ENCODE measurements at places on chromosomes 7 and 10.

GRCh38 chr10:70293169-70293843, 9.5 kb upstream of the NPFFR1 start:
- no peak for DNase-seq

- DNase-seq: no peak
These were observed 483.0 kb downstream of the PLXDC2 start for GRCh38 chr10:20299034-20299736.

GRCh38 chr10:117551330-117552155, 9.0 kb downstream of the EMX2 start:
- DNase-seq: no peak

DNA sequence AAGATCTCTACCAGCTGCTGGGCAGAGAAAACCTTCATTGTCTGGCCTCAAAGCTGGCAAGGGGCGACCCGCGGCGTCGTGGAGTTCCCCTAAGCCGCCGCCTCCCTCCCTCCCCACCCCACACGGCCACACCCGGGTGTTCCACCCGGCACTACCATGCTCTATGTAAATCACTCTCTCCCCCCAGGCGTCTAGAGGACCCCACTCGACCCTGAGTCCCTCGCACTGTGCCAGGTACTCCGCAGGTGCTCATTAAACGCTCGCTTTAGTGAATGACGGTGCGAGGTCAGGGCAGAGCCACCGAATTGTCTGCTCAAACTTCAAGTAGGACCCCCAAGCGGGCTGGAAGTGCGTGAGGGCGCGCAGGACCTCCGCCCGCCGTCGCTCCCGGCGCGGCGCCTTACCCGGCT, 628 bp downstream of the PARP12 start:
- peak; percentile 57 for DNase-seq

- peak; percentile 38 for DNase-seq
These were observed 97.1 kb downstream of the VOPP1 start for GRCh38 chr7:55474944-55475854.

- DNase-seq: no peak
These were observed 179.3 kb downstream of the HECW1 start for GRCh38 chr7:43291789-43292188.

- DNase-seq: no peak
These were observed 300.6 kb downstream of the PLXNA4 start for GRCh38 chr7:132275416-132276233.

DNA sequence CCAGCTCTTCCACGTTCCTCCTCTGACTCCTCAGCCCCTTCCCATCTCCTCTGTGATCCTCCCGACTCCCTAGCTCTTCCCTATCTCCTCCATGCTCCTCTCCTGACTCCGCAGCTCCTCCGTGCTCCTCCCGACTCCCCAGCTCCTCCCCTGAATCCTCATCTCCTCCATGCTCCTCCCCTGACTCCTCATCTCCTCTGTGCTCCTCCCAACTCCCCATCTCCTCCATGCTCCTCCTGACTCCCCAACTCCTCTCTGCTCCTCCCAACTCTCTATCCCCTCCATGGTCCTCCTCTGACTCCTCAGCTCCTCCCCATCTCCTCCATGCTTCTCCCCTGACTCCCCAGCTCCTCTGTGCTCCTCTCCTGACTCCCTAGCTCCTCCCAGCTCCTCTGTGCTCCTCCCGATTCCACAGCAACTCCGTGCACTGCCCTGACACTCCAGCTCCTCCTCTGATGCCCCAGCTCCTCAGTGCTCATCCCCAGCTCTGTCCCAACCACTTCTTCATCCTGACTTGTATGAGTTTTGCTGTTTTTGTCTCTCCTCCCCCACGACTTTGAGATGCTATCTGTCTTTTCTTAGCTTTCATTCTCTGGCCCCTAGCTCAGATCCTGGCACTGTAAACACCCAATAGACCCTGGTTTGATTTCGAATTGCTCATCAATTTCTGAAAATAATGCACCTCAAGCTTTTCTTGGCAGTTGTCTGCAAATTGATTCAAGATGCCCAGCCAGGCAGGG, 38.3 kb downstream of the OAT start:
- no peak for DNase-seq

DNA sequence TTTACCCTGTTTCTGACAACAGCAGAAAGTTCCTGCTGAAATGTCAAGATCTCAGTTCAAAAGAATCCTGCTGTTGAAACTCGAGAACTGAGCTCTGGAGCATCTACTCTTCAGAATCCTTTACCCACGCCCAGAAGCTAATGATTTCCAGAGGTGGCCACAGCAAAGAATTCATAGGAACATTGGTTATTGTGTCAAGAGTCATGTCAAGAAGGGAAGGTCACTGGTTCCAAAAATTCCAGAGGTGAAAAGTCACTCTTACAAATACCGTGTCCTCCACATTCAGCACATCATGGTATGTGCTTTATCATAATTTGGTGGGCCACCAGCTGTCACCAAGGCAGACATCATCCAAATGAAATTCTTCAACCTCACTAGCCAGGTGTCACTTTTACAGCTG, 394.4 kb upstream of the NPVF start:
- no peak for DNase-seq

DNA sequence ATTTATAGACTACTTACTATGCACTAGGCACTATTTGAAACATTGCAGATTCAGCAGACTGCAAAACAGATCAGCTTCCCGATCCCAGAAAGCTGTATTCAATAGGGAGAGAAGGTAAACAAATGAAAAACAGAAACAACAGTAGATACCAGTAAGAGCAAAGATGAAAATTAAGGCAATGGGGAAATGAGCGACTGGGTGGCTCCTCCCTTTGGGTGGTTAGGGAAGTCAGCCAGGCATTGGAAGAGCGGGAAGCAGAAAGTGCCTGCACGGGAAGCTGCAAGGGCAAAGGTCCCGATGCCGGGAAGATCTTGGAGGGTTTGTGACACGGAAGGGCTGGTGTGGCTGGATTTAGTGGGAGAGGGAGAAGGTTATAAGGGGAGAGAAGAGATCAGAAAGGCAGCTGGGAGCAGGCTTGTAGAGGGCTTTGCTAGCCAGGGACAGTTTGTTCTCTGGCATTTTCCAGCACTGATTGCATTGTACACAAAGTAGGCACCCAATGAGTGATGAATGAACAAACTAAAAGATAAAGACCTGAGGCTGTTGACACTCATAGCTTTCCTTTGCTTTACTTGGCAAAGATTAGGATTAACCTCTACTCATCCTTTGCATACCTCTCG, 67.8 kb downstream of the NAMPT start:
- no peak for DNase-seq

- no peak for DNase-seq
These were observed 4.0 kb downstream of the BICC1 start for GRCh38 chr10:58516671-58517070.

DNA sequence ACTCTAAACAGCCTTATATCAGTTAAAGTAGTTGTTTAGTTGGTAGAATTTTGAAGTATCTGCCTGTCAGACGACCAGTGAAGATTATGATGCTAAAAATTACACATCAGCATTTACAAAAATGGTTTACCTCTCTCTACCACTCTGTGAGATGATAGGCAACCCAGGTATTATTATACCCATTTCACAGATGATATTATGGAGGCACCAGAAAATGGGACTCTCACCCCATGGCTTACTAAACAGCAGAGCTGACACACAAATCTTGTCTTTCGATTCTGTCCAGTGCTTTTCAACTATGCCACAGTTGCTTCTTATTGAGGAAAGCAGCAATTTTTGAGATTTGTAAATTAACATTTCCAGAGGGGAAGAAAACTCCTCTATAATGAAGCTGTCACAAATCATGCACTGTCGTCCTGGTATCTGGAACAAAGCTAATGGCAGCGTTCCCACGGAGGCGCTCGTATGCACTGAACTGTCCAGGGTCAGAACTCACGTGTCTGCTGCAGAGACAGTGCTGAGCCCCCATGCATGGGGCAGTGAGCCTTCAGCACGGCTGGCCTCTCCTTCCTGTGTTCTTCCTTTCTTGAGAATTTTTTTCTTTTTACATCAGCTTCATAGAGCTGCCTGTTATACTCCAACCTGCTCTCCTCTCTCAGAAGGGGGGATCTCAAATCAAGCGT, 381.1 kb downstream of the SDK1 start:
- DNase-seq: no peak

DNA sequence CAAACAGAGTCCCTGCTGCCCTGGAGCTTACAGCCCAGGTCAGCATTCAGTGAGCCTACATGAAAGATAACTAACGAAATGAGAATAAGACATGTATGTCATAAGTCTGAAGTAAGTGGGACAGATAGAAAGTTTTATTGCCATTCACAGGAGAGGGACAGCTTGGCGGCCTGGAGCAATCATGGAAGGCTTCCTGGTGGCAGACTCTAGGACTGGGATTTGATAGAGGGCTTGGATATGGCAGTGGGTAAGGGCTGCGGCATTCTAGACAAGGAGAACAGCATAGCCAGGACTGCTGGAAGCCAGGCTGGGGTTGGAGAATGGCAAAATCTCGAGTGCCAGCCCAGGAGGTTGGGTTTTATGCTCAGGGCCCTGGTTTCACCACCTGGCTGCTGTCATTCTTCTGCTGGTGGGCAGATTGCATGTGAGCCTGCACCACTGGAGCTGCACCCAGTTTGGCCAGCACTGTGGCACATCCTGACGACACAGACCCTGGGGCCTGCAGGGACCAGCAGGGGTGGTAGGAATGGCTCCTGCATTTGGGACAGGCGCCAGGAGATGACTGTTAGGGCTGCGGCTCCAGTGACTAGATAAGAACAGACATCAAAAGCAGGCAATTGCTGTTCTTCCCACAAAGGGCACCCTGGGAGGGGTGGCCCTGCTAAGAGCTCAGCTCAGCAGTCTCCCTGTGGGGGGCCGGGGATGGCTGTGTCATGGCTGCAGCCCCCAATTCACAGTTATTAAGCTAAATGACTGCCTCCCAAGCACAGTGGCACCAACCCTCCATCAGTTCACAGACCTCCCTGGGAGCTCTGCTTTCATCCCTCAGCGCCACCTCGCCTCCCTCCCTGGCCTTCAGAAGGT, 161.1 kb downstream of the RPS24 start:
- DNase-seq: no peak

DNA sequence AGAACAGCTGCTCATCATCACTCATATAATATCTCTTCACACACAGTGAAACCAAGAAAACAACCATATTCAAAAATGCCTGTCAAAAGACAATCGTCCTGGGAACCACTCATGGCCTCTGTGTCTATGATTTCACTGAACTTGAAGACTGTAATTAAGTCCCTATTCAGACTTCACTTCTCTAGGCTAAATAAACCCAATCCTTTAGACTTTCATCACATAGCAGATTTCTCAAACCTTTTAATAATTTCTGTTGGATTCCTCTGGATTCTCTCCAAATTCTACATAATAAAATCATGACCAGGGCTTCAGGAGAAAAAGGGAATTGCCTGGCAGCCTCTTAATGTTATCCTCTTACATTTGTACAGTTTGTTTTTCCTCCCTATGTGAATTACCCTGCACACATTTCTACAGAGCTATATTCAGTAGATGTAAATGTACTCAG, 201.1 kb downstream of the LRRN3 start:
- no peak for DNase-seq

- DNase-seq: no peak
These were observed 15.2 kb downstream of the STAMBPL1 start for GRCh38 chr10:88895250-88895649.

DNA sequence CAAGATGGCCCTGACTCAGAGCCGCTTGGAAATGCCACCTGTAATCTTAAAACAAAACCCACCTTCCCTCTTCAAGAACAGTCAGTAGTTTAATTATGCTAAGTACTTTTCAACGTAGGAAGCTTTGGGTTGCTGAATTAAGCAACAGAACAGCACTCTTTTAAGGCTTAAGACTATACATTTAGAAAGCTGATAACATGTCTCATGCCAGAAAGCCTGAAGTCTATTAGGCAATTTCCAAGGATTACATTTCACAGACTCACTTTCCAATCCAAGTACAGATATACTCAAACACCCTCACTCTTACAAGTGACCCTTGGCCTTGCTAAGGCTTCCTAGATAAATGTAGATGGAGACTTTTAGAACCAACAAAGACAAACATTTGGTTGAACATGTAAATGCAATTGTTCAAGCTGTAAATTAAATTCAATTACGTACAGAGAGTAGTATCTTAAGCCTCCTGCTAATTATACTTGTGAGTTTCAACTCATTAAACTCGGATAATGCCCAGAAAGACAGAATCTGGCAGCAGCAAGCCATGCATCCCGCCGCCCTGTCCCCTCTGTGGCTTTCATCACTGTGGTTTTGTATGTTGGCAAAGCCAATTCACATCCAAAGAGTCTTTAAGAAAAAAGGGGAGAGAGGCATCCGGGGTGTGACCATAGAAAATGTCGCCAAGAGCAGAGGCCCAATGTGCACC, 283.1 kb upstream of the NRP1 start:
- no peak for DNase-seq

GRCh38 chr10:12742771-12743170, 258.7 kb downstream of the CCDC3 start:
- no peak for DNase-seq

DNA sequence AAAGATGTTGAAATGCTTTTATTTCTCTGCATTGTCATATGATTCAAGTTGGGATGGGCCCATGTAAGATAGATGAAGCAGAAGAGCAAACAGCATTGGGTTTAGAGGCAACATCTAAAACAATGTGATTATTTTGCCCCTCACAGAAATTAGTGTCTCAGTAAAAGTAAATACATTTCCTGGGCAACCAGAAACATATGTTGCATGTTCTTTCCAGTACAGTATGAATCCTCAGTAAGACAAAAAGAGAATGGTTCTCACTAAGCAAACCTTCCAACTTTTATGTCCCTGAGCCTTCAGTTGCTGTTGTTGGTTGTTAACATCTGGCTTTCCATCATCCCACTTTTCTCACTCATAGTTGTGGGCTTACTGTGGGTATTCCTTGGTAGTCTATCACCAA, 222.5 kb upstream of the PRPS1L1 start:
- no peak for DNase-seq

GRCh38 chr7:43491123-43491522, 91.8 kb upstream of the STK17A start:
- no peak for DNase-seq

GRCh38 chr7:4134631-4135030, 547.5 kb upstream of the FOXK1 start:
- no peak for DNase-seq

DNA sequence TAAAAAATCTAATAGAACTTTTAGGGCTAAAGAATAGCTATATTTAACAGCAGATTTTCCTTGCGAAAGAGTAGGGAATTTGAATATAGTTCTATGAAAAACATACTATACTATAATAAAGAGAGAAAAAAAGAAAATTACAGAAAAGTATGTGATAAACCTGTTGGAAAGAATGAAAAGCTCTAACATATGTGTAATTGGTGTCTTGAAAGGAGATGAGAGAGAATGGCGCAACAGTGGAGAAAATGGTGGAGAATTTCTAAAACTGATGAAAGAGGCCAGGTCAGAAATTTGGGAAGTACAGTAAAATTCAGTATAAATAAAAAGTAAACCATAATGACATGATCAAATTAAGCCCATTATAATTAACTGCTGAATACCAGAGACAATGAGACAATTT, 20.8 kb upstream of the CACNA2D1 start:
- no peak for DNase-seq
